ENCODE measurements at places on chromosomes 5 and 9.

- no peak for DNase-seq
Measured at GRCh38 chr5:124318661-124319060, 427.8 kb downstream of the ZNF608 start.

- DNase-seq: no peak
Measured at GRCh38 chr9:122109035-122109813, 16.1 kb upstream of the TTLL11 start.

DNA sequence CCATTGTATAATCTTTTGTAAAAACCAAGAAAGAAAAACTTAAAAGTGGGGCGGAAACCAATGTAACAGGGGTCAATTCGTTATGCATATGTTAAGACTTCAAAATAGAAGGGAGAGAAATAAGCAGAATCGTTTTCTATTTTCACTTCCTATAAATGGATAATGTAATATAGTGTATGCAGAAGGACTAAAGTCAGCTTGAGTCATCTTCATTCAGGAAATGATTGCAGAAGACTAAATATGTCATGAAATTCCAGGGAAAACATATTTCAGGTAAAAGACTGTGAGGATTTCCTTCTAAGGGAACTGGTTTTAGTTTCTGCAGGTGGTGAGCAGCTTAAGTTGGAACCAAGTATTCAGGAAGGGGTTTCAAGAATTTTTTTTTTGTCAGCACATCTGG lies 753.3 kb downstream of the IRX1 start:
- no peak for DNase-seq

DNA sequence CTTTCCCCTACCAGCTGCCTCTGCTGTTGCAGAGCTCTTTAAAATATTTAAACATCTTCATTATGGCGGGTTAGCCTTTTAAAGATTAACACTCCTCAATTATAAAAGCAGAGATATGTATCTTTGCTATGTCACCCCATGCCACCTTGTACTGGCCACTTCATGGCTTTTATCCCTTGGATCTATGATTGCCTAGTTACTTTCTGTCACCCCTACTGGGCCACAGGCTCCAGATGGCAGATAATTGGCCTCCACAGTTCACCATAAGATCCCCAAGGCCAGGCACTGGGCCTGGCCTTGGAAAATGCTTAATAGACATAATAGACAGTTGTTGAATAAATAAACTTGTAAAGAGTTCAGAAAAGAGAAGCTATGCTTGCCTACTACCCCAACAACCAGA lies 142.0 kb upstream of the SHB start:
- DNase-seq: no peak

DNA sequence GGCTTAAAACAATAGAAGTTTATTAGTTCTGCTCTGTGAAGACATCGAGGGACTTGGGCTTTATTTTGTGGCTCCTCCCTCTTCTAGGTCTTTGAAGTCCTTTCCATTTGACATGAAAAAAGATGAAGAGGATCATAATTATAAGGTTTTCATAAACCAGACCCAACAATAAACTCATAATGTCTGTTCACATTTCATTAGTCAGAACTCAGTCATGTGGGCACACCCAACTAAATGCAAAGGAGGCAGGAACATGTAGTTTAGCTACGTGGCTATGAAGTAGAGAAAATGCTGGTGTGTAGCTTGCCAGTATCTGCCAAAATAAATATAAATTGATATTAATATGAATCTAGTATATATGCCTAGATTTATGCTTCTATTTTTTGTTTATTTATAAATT lies 393.9 kb upstream of the C9orf72 start:
- no peak for DNase-seq

GRCh38 chr5:121263456-121263855 lies 588.2 kb upstream of the FTMT start:
- no peak for DNase-seq

DNA sequence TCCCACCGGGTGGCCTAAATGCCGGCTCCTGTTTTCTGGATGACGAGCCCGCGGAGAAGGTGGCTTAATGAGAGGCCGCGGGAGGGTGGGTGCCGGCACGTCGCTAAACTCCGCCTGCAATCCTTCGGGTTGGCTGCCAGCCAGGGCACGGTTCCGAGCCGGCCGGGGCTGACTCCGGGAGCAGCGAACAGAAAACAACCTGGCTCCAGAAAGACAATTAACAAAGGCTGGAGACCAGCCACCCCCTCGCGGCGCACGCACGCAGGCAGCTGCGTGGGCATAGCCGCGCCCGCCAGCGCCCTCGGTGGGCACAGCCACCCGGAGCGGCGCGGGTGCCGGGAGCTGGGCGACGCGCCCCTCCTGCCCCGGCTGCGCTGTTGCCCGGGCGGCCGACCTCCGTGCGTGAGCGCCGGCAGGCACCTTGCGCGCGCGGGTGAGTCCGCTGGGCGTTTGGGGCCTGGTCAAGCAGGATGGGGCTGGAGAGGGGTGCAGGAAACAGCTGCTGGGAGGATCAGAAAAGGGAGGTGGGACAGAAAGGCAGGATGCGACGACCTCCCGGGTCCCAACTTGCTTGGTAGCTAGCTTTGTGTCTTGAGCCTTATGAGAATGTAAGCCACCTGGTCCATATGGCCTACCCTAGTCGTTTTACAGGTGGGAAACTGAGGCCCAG lies at the start of gene ARHGEF37:
ARHGEF37 (plus strand) TSS at position 307 of the 670 bp plus-strand sequence. CDS start 16,272 bp downstream, outside the sequence.
- DNase-seq: no peak

DNA sequence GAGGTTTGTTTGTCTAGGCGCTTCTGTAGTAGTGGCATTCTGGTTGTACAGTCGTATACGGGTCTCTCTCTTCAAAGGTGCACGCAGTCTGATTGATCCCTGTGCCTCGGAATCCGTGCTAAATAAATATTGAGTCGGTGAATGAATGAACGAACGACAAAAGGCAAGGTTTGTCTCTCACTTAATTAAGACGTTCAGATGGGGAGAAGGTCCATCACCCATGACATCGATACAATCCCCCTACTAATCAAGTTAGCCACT lies 500 bp upstream of the CREBRF start:
- DNase-seq: no peak

DNA sequence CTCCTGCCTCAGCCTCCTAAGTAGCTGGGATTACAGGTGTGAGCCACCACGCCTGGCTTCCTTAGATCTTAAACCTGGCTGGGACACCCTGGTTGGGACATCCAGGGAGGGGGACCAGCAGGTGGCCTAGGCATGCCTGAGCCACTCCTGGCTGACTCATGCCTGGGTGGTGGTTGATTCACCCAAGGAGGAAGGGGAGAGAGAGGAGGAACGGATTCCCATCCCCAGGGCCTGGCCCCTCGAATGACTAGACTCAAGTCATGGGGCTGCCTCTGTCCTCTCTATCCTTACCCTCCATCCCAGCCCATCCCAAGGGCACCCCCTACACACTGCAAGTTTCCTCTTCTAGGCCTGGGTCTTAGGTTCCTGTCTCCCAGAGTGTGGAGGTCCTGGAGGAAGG lies 12.7 kb downstream of the EEIG1 start:
- no peak for DNase-seq

DNA sequence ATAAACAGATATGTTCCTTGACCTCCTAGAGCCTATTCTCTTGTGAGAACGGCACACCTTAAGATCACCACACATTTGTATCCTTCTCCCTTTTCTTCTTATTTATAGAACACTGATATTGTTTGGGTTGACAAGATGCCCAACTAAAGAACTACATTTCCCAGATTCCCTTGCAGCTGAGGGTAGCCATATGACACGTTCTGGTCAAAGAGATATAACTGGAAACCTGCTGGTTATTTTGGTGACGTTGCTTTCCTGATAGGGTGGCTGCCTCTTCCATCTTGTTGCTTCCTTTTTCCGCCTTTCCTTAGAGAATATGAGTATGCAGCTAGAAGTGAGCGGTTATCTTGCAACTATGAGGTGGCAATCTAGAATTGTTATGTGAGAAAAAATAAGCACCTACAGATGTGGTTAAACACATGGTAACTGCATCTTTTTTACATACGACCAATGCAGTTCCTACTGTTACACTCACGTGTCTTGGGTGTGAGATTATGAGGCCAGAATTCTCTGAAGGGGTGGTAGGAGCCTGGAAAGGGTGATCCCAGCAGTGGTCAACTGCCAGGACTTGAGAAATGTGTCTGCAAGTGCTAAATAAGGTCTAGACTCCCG lies 72.9 kb downstream of the SEC61B start:
- DNase-seq: no peak

GRCh38 chr9:4741365-4742089 lies 525 bp upstream of the AK3 start:
- DNase-seq: no peak

DNA sequence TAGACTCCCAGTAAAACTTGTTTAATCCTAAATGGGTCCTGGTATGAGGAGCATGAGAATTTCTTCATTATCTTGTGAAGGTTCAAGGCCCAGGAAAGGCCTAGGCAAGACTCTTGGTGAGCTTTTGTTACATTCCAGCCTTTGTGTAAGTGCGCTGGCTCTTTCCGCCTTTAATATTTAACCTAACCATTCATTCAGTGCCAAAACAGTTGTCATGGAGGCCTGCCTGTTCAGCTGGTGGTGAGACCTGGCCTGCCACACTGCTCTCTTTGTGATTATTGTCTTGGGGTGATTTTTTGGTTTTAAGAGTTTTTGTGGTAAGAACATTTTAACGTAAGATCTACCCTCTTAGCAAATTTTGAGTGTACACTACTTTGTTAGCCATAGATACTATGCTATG lies 127.5 kb upstream of the WWC1 start:
- no peak for DNase-seq

DNA sequence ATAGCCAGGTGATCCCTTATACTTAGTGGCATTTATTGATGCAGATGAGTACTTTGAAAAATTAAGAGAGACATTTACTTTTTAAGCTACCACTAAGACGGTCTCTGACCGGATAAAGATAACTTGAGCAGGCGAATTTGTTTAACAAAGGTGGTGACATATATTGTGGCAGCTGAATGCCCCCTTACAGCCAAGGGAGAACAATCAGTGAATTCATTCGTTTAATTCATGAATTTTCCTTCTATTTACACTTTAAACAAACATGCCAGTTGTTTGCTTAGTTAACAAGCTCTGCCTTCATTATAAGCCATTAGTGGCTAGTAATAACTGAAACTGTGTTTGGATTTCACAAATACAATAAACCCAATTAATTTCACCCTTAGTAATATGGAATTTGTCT lies 187.1 kb downstream of the AOPEP start:
- no peak for DNase-seq

GRCh38 chr5:150167512-150167850 lies 903 bp downstream of the CDX1 start:
- DNase-seq: no peak

DNA sequence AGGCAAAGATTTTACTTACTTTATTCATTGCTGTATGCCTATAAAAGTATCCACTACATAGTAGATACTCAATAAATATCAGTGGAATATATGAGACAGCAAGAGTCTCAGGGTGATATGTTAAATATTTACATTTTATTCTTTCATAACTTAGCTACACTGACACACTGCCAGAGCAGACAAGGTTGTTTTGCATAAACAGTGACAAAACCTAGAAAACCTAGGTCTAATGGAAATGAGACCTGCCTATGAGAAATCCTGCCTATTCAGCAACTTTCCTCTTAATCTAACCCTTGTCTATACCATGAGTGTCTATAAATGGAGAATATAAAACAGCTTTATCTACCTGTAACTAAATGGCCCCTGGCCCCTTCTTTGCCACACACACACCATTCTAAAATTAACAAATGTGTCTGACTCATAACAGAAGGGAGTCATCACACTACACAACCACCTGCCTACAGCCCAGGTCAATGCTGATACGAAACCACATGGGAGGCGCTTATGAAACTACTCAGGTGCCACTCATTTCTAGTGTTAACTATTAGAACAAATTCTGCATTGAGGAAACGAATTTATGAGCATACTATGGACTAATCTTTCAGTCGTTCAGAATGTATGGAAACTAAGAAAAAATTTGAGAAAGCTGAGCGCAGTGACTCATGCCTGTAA lies 60.3 kb downstream of the UBAP2 start:
- DNase-seq: no peak

DNA sequence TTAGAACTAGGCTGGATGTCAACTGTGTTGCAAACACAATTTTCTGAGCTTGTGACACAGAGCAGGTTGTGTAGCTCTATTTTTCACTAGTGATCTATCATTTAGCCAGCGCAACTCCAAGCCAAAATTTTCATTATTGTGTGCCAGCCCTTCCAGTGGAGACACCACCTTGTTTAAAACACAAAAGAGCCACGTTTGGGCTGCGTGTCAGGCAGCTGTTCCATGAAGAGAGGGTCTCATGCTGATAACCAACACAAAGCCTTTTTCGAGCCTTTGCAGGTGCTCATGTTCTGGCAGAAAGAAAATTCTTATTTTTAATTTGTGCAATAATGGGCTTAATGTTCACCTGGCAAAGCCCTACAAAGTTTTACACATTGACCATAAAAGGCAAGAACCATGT lies 237.6 kb upstream of the RGMB start:
- DNase-seq: no peak

- no peak for DNase-seq
Measured at GRCh38 chr5:130151239-130151638, 247.0 kb downstream of the CHSY3 start.

GRCh38 chr5:148911386-148911785 lies 85.0 kb downstream of the ADRB2 start:
- no peak for DNase-seq
